ENCODE measurements at places on chromosomes 6 and 20. TPM values are rescaled to one million over a fixed set of nuclear protein-coding genes. Genes with fewer than 3 reads are reported as not detected.

The ADTRP gene
- not detected for total RNA-seq

The C6orf52 gene
- total RNA-seq = not detected

The NKAPL gene
- not detected for total RNA-seq

The RIMS4 gene
- total RNA-seq = 6.4 TPM

The SAMD5 gene
- total RNA-seq = 3.2 TPM

The IRF4 gene
- 2.9 TPM for total RNA-seq

- DNase-seq = no peak
Observed at GRCh38 chr6:305371-306206, 13.3 kb downstream of the DUSP22 start.

GRCh38 chr20:51188941-51189340 lies 166.0 kb upstream of the KCNG1 start:
- DNase-seq = no peak

GRCh38 chr20:51284871-51285270 lies 257.6 kb downstream of the NFATC2 start:
- no peak for DNase-seq

GRCh38 chr20:58377766-58378401 lies 11.1 kb upstream of the VAPB start:
- DNase-seq = no peak

- no peak for DNase-seq
Observed at GRCh38 chr6:83509441-83509840, 2.9 kb upstream of the PRSS35 start.

DNA sequence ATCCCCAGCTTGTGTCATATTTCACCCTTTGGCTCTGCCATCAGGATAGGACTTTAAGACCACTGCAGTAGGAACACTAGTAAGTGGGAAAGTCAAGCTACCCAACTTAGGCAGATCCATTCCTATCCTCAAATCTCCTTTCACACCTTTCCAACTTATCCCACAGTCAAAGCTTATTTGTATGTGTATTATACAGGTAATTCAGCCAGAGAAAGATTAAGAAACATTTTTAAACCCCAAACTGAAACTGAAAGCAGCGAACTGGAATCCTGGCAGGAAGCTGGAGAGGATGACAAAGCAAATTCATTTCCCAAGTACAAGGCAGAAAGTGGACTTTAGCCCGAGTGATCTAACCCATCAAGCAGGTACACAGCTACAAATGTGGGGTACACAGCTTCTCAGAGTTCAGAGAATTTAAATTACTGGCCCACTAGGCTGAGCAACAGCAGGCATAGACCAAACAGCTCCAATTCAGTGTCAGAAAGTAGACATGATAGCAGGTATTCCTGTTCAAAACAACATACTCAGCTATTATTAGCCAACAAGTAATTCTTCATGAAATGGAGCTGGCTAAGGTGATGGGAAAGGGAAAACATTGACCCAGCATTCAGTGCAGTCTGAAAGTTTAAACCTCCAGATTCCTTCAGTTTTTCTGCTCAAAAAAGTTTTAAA lies 39.1 kb downstream of the ILRUN start:
- DNase-seq = no peak

GRCh38 chr6:37696220-37696840 lies 1.4 kb downstream of the MDGA1 start:
- DNase-seq = no peak

All from vagina (tissue), 2 donors.